ENCODE measurements at places on chromosomes 7 and 10.

DNA sequence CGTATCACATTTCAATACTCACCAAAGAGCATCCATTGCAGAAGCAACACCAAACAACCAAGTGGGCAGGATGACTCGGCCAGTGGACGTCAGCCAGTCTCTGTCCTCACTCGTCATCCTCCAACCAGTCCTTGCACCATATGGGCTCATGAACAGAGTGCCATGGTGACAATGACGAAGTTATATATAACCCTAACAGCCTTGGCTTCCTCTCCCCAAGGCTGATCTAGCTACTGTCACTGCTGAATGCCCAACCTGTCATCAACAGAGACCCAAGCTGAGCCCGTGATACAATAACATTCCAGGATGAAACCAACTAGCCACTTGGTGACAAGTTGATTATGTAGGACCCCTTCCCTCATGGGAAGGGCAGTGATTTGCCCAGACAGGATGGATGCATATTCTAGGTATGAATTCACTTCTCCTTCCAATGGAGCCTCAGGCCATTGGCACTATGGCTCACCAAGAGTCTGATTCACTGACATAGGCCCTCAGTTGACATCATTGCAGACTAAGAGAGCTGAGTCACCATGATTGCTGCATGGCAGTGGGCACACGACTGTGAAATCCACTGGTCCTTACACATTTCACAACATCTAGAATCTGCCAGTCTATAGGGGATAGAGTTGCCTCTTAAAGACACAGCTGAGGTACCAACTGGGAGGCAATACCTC lies 26.3 kb upstream of the PPIF start:
- DNase-seq = no peak

- no peak for DNase-seq
These were observed 647.7 kb downstream of the GRM8 start for GRCh38 chr7:126605056-126605455.

- DNase-seq = no peak
These were observed 41.9 kb upstream of the PRKAR2B start for GRCh38 chr7:107002529-107002998.

GRCh38 chr7:52021343-52021742 lies 704.7 kb upstream of the COBL start:
- DNase-seq = no peak

DNA sequence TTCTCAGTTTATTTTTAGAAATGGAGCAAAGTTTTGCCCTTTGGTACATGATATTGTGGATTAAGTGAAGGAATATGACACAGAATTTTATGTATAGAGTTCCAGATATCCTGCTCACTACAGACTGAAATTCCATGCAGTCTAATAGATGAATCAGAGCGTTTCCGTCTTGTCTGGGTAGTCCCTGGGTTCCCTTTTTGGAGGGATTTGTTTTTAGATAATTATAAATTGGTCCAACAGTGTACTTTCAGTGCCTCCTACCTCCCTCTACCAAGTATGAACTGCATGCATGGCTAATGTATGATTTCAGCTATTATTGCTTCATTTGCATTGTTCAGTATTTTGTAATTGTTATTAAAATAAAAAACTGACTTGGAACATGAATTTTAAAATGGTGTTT lies 74.4 kb downstream of the SEPTIN7 start:
- DNase-seq = no peak

DNA sequence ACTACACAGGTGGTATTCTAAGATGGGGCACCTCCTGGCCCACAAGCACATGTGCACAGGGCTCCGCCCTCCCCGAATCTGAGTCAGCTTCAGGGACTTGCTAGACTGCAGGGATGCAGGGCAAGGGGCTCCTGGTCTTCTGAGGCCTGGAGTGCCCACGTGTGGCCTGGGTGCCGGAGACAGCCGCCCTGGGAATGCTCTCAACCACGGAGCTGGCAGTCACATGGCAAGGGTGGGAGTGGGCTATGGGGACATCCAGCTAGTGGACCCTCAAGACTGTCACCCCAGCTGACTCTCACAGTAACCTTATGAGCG lies 42.7 kb downstream of the CFAP46 start:
- no peak for DNase-seq

DNA sequence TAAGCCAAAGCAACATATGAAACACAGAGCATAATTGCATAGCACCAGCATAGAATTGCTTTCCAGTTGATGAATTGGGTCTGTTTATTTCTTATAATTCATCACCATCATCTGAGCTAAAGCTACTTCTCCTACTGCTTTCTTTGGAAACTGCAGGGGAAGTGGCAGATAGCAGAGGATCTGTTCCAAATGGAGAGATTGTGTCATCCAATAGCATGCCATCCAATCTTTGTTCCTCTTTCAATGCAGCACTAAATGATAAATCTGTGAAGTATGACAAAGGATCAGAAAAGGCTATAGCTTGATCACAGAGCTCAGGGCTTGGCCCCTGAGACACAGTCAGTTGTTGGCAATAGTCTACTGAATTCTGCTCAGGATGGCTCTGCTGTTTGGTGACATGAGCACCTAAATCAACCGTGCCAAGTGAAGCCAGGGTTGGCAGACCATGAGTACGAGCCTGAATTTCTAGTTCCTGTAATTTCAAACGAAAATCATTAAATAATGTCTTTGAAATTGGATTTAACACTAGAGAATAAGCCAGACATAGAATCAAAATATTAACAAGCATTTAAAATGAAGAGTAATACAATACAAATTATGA lies 90.0 kb downstream of the TFEC start:
- no peak for DNase-seq

- DNase-seq = no peak
These were observed 1.4 kb downstream of the KCNH2 start for GRCh38 chr7:150976529-150977381.

DNA sequence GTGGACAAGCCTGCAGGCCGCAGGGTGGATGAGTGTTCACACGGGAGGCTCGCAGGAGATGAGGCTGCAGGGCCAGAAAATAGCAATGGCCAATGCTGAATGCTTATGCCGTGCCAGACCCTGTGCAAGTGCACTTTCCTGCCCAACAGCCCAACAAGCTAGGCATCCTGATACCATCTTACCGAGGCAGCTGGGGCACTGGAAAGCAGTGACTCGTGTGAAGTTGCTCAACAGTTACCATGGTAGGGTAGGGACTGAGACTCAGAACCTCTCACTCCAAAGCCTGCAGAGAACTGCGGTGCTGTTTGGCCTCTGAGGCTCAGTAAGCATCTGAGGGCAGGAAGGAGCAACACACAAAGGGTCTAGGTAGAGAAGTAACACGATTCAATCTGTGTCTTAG lies 43.7 kb downstream of the JAZF1 start:
- no peak for DNase-seq

DNA sequence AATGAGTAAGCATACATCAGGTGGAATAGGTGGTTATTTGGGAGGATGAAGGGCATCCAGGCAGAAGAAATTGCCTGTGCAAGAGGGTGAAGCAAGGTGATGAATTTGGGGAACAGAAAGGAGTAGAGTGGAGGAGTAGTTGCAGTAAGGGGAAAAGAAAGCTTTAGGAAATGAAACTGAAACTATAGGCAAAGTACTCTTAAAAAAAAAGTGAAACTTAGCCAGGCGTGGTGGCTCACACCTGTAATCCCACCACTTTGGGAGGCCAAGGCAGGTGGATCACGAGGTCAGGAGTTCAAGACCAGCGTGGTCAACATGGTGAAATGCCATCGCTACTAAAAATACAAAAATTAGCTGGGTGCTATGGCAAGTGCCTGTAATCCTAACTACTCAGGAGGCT lies 17.6 kb downstream of the NUP205 start:
- DNase-seq = no peak

- no peak for DNase-seq
These were observed 27.4 kb downstream of the UCMA start for GRCh38 chr10:13206546-13207443.

DNA sequence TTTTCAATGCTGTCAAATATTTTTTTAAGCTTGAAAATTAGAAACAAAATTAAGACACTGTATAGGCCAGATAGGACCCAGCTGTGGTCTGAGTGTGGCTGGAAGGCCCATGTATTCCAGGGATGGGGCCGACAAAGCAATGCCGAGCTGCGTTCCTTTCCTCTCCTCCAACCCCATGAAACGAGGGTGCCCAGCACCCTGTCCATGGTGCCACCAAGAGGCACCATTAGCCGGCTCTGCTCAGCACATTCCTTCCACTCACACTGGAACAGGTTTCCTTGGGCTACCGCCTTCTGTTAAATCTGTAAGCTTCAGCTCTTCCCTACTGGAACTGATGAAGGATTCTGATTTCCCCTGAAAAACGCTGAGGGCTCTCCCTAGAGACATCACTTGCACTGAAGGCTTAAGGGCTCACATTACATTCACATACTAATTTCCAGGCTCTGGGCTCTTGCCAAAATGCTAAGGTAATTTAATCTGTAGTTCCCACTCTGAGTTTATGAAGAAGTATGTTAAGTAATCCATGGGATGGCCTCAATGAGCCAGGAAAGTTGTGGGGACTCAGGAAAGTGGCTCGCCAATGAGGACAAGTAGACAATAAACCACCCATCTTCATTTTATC lies 73.7 kb upstream of the CAMK2B start:
- no peak for DNase-seq

DNA sequence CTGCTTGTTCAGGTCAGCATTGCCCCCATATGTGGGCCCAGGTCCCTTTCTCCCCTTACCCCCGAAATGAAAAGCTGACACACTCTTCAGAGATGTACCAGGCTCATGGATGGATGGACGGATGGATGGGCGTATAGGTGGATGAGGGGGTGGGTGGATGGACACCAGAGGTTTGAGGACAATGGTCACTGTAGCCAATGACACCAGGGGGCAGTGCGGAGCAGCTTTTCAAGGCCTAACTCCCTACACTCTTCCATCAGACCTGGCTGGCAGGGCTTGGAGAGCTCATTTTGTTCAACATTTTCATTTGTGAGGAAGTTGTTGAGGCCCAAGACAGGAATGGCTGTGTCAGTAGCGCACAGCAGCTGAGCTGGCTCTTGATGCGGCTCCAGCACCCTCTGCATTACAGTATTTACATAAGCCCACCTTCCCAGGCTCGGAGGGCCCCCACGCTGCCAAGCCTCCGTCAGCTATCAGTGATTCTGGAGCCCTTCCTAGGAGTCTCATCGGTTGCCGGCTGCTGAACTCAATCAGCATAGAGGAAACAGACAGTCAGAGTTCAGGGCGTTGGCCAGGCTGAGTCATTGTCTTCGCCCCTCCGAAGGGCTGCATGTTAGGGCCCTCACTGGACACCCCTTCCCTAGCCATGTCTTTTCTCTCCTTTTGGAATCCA lies 11.6 kb upstream of the FFAR4 start:
- no peak for DNase-seq

DNA sequence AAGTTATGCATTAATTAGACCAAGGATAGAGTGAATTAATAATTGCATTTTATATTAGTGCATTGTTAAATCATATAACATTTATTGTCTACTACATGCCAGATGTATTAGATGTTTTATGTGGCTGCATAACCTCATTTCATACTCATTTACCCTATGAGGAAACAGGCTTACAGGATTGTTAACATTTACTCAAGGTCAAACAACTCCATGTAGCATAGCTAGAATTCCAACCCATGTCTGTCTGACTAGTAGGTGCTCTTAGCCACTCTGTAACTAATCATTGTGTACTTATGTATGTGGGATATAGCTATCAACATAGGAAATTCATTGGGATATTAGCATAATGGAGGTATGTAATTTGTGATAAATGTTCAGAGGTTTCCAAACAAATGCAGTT lies 46.3 kb downstream of the PHYHIPL start:
- no peak for DNase-seq

DNA sequence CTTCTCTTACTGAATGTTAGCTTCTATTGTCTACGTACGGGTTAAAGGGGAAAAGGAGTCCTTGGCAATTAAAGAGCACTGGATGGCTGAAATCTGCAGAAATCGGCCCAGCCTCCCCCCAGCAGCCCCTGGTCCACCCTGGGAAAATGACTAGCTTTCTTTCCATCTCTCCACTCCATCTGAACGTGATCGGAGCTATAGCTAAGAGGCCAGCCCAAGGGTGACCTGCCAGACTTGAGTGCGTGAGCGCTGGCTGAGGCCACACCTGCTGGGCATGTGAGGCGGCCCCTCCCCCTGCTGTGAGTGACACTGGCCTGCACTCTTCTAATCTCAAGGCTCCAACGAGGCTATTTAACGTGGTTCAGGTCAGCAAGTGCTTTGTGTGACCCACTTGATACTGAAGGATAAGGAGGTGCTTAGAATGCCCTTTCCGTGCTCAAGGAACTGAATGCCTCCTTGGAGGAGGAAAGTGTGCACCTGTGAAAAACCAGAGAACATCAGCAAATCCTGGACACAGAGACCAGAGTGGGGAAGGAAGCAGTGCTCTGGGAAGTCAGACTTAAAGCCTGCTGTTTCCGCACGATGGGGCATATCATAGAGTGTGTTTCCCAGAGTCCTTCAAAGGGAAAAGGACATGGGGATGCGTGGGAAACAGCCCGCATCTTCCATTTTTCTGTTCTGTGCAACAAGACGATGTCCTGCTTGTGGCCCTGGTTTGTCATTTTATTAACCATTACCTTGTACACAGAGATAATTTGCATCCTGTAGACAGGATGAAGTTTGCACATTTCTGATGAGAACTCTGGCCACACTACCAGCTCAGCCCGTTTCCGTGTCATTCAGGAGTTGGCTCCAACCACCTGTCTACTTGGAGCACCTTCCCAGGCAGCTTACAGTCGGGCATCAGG lies 12.5 kb upstream of the MNX1 start:
- DNase-seq = no peak

GRCh38 chr7:84002348-84002747 lies 192.2 kb downstream of the SEMA3A start:
- DNase-seq = no peak

- no peak for DNase-seq
These were observed 288.2 kb downstream of the ADK start for GRCh38 chr10:74439213-74439612.

GRCh38 chr7:29005829-29006228 lies 47.7 kb upstream of the TRIL start:
- no peak for DNase-seq

DNA sequence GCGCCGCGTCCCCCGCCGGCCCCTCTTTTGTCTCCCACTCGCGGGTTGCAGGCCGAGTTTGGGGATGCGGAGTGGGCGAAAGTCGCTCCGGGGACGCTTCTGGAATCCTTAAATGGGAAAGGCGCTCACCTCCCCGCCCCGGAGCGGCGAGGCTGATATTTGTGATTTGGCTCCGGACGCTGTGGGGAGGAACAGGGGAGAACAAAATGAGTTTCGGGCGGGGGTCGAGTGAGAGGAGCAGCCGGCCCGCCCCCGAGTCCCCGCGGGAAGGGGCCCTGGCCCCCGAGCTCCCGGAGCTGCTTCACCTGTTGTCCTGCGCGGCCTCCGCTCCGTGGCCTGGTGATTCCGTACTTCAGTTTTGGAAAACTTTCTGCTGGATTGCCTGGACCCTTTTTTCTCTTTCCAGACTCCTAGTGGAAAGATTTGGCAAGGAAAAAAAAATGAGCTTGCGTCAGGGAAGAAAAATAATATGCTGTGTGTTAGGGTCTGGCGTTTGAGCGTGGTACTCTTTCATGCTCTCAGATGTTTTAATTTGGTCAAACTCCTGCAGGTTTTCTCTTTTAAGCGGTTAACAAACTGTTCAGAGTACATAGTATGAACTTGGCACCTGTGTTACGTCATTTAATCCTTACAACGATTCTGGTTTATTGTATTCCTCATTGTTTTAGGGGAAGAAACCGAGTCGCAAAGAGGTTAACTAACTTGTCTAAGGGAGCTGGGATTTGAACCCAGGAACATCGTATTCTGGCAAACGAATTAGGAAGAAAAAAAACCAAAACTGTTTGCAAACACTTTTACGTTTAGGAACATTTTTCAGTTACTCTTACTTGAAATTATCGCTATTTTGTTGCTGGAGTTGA lies 924 bp downstream of the BMPR1A start:
- peak; percentile 6 for DNase-seq
